NCI-H187 treated with DMSO at 0.1 percent for 48 hours (cell line): ENCODE measurements at places on chromosomes 13 and 19.

DNA sequence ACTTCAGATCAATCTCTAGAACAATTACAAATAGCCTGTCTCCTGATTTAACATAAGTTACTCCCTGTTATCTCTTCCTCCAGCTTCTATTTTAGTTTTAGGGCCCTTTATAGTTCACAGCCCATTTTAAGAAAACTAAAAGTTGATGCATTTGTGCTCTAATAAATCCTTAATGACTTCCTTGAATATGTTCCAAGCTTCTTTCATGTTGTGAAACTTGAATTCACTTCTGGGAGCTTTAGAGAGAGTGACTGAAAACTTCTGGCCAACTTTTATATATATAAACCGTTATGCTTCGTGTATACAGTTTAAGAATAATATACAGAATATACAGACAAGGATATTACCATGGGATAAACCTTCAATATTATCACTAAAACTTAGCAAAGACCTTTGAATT lies 366.8 kb downstream of the TBC1D4 start:
- no peak for DNase-seq

- DNase-seq = no peak
These were observed 61.7 kb upstream of the MCF2L start for GRCh38 chr13:112907286-112907685.

DNA sequence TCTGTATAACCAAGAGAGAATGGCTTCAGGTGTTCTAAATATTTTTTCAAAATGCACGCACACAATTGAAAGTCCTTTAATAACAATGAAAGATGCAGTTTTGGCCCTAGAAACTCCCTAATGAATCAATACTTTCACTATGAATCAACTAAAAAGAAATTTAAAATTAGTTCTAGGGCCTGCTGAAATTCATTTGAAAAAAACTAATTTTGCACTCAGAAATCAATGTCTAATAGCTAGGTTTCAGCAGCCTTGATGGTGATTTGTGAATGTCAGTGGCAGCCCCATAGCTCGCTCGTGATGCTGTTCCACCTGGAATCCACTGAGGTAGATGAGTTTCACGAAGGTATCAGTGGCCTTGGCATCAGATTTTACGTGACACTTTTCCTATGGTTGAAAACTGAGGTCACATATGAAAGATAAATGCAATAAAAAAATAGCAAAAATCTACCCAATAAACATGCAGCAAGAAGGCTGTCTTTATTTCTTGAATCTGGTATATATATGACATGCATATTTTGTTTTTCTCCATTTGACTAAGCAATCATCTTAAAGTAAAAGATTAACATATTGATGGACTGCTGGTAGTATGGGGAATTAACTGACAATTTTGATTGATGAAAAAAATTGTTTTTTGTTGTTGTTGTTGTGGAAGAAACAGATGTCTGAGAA lies 141.0 kb downstream of the AKAP11 start:
- no peak for DNase-seq

- DNase-seq = no peak
These were observed 58.2 kb upstream of the USE1 start for GRCh38 chr19:17156947-17157302.

GRCh38 chr19:28514166-28514565 lies 698.8 kb downstream of the UQCRFS1 start:
- DNase-seq = no peak

DNA sequence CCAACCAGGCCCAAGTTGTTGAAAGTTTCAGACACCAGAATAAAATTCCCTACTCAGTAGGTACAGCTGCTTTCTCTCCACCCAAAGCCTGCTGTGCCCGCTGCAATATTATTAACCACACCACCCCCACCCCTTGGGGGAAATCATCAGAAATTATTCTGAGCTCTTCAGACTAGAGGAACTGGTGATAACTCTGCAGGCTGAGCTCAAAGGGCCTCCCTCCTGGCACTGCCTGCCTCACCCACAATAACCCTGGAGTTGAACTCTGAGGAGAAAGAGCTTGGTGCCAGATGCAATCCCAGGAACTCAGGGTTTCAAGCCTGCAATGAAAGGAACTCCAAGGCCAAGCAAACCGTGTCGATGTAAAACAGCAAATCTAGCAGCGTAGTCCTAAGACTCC lies 381.7 kb upstream of the ZNF507 start:
- DNase-seq = no peak

DNA sequence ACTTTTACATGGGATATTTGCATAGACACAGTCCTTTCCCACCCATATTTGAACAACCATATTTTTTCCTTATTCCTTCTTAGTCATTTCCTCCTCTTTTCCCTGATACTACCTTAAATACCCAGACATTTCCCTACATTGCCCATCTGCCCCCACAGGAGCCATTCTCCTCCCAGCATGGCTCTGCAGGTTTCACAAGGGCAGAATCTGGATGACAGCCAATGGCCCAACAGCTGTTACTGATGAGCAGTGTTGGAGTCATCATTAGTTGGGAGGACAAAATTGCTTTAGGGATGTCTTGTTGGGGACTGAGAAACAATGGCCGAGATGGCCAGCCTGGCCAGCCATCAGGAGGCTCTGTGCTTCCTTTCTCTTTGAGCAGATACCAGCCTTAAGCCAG lies 209.5 kb downstream of the KLF5 start:
- no peak for DNase-seq

DNA sequence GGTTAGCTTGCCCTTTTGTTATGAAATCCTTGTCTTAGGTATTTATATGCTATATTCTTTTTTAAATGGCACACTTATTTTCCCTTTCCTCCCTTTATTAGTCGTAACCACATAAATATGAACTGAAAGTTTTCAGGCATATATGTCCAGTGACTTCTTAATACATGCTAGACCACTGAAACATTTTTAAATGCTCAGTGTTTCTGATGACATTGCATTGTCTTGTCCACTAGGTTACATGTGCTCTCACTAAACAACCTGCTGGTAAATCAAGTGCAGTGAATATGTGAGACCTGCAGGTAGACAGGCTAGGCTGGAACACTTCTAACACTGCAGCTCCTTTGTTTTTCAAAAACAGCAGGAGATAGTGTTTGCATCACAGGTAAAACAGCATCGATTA lies 332.6 kb upstream of the DACH1 start:
- DNase-seq = no peak

- no peak for DNase-seq
These were observed 2.9 kb downstream of the ZNF816 start for GRCh38 chr19:52959613-52960295.

- no peak for DNase-seq
These were observed 11.6 kb upstream of the PGLS start for GRCh38 chr19:17499648-17500446.
